ENCODE measurements at places on chromosomes 1 and 21.

DNA sequence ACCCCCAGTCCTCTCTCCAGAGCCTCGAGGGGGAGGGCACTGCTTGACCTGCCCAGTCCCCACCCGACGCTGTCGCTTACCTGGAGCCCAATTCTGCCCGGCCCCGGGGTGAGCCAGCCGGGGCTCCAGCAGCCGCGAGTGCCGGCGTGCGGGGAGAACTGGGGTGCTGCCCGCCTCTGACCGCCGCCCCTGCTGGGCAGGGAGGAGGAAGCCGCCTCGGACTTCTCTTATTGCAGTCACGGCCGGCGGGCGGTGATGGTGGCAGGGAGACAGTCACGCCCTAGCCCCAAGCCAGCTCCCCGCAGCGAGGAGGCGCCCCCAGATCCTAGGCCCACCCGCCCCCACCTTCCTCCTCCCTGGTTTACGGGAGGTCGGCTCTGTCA is at the start of gene FGR:
FGR (minus strand) TSS at position 201 of the 383 bp plus-strand sequence. CDS start 11,269 bp downstream, outside the sequence.
- H3K36me3 ChIP-seq = no peaks in the 10 kb centered on the region
- no peak for ATAC-seq
- no peaks in the 10 kb centered on the region for H3K27me3 ChIP-seq
- H3K4me3 ChIP-seq = peak within 1 kb of the TSS; percentile 81

- H3K4me3 ChIP-seq = no peak overlapping the region
- peaks cover 37% of the 10 kb centered on the region for H3K27me3 ChIP-seq
- H3K4me1 ChIP-seq = peaks cover 10% of the 10 kb centered on the region
- no peaks in the 10 kb centered on the region for H3K36me3 ChIP-seq
- no peak overlapping the region for H3K27ac ChIP-seq
Measured at GRCh38 chr1:30695439-30695841, 27.9 kb downstream of the MATN1 start.

DNA sequence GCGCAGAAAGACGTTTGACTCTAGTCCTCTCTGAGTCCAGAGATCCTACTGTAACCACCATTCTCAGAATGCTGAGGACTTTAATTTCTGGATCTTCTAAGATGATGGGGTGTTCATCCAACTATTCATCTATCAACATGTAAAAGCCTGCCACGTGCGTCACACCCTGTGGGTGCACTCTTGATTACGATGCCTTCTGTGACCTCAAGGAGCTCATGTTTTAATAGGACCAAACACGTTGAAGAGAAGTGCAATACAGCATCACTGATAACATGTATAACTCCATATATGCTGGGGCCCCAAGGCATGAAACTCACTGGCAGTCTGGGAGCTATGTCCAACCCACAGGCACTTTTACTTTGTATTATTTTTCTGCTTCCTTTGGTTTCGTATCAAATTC is 19.0 kb downstream of the KIAA0040 start:
- H3K36me3 ChIP-seq = peaks cover 84% of the 10 kb centered on the region
- peak overlapping the region; percentile 48 for H3K27ac ChIP-seq
- no peaks in the 10 kb centered on the region for H3K27me3 ChIP-seq
- no peak overlapping the region for H3K4me3 ChIP-seq
- no peak for ATAC-seq

DNA sequence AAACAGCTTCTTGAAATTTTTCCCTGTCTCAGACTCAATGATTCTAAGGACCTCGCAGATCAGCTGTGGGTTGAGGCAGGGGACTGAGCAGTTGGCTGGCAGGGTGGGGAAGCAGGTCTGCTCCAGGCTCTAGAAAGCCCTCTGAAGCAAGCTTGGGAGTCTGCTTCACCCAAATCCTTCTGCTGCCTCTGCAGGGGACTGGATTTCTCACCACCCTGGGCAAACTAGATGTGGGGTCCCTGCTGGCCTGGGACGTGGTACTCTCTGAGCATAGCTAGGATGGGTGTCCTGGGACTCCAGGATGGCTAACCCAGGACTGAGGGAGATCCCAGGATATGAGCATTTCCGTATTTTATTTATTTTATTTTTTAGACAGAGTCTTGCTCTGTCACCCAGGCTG is 89.3 kb downstream of the LAMC2 start:
- no peaks in the 10 kb centered on the region for H3K4me1 ChIP-seq
- no peak for ATAC-seq
- H3K36me3 ChIP-seq = no peaks in the 10 kb centered on the region
- H3K27ac ChIP-seq = no peak overlapping the region
- no peak overlapping the region for H3K4me3 ChIP-seq

- no peak overlapping the region for H3K27ac ChIP-seq
- no peak overlapping the region for H3K4me3 ChIP-seq
- H3K4me1 ChIP-seq = peaks cover 10% of the 10 kb centered on the region
Measured at GRCh38 chr1:40944841-40945430, 34.6 kb upstream of the CTPS1 start.

DNA sequence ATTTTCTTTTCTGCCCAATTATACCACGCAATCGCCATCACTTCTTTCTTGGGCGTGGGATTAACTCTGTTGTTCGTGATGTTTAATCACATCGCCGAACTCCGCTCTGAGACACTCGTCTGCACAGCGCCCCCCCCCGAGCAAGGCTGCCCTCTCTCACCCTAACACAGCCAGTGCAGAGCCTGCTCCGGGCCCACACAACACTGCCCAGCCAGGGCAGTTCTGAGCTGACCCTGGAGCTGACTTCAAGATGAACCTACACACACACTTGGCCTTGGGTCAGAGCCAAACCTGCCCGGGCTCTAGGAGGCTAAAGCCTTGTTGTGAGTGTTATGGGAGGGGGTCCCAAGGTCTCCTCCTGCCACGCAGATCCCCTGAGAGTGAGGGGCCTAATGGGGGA is 64.6 kb upstream of the LRP8 start:
- H3K27ac ChIP-seq = no peak overlapping the region
- H3K27me3 ChIP-seq = peaks cover 14% of the 10 kb centered on the region
- H3K4me3 ChIP-seq = no peak overlapping the region
- H3K4me1 ChIP-seq = peaks cover 14% of the 10 kb centered on the region
- ATAC-seq = no peak

GRCh38 chr1:151831256-151831591 is 378 bp downstream of the RORC start:
- no peaks in the 10 kb centered on the region for H3K36me3 ChIP-seq
- no peak for ATAC-seq
- no peak overlapping the region for H3K4me3 ChIP-seq
- peak overlapping the region; percentile 6 for H3K27ac ChIP-seq
- peaks cover 18% of the 10 kb centered on the region for H3K4me1 ChIP-seq

GRCh38 chr1:109627692-109628399 is 8.2 kb downstream of the AMPD2 start:
- H3K36me3 ChIP-seq = peaks cover 52% of the 10 kb centered on the region
- H3K27ac ChIP-seq = no peak overlapping the region
- no peak overlapping the region for H3K4me3 ChIP-seq

- no peaks in the 10 kb centered on the region for H3K36me3 ChIP-seq
- H3K4me1 ChIP-seq = peaks cover 21% of the 10 kb centered on the region
- H3K27me3 ChIP-seq = peaks cover 74% of the 10 kb centered on the region
- H3K27ac ChIP-seq = no peak overlapping the region
- H3K4me3 ChIP-seq = peak overlapping the region; percentile 57
Measured at GRCh38 chr1:75615613-75616435, 4.9 kb upstream of the SLC44A5 start.

DNA sequence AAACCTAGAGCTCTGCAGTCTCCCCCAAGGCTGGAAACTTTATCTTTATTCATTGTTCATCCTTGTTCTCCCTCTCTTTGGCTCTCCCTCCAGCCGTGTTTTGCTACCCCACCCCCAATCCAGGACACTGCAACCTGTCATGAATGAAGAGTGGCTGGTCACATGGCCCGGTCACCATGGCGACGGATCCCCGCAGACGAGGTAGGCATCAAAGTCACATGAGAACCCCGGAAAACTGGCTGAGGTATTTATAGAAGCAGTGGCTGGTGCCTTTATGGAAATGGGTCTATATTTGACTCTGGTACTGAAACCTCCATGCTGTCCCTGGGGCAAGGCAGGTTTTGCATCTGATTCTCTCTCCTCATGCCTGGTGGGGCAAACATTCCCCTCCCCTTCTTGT is 13.4 kb upstream of the SLC6A17 start:
- peaks cover 12% of the 10 kb centered on the region for H3K4me1 ChIP-seq
- no peak for ATAC-seq
- H3K4me3 ChIP-seq = no peak overlapping the region
- no peak overlapping the region for H3K27ac ChIP-seq
- H3K36me3 ChIP-seq = no peaks in the 10 kb centered on the region

GRCh38 chr1:16621300-16621658 is 7.9 kb upstream of the NBPF1 start:
- no peaks in the 10 kb centered on the region for H3K36me3 ChIP-seq
- no peak for ATAC-seq
- no peak overlapping the region for H3K4me3 ChIP-seq
- no peaks in the 10 kb centered on the region for H3K27me3 ChIP-seq
- no peaks in the 10 kb centered on the region for H3K4me1 ChIP-seq

GRCh38 chr1:94768036-94768435 is 52.1 kb upstream of the SLC44A3 start:
- peaks cover 5% of the 10 kb centered on the region for H3K4me1 ChIP-seq
- peak; percentile 63 for ATAC-seq
- no peaks in the 10 kb centered on the region for H3K27me3 ChIP-seq
- no peak overlapping the region for H3K27ac ChIP-seq
- H3K4me3 ChIP-seq = no peak overlapping the region

GRCh38 chr21:43020177-43020576 is 45.8 kb downstream of the PKNOX1 start:
- ATAC-seq = no peak
- H3K4me3 ChIP-seq = no peak overlapping the region
- no peak overlapping the region for H3K27ac ChIP-seq
- H3K4me1 ChIP-seq = peaks cover 18% of the 10 kb centered on the region
- peaks cover 64% of the 10 kb centered on the region for H3K36me3 ChIP-seq
- no peaks in the 10 kb centered on the region for H3K27me3 ChIP-seq

DNA sequence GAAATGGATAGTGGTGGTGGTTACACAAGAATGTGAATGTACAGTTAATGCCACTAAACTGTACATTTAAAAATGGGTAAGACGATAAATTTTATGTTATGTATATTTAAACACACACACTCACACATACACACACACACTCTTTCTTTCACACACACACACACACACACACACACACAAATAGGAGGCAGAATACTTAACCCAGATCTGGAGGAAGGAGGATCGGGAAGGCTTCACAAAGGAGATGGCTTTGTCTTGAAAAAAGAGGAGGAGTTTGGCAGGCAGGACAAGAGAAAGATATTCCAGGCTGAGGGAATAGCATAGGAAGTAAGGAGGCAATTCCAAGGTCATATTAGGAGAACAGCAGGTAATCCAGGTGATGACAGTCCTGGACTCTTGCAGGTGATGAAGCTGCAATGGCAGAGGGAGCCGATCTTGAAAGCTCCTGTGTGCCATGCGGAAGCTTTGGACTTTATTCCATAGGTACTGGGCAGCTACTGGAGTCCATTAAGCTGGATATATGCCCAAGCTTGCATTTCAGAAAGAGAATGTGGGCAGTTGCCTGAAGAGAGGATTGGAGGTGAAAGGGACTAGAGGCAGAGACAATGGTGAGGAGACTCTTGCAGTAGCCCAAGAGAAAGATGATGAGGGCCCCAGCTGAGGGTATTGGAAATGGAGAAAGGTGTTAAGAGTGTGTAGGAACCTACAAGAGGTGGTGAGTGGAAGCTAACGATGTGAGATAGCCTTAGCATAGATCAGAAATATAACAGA is 15.4 kb upstream of the LYST start:
- H3K27me3 ChIP-seq = no peaks in the 10 kb centered on the region
- H3K36me3 ChIP-seq = no peaks in the 10 kb centered on the region
- ATAC-seq = no peak
- peak overlapping the region; percentile 1 for H3K27ac ChIP-seq
- peak overlapping the region; percentile 0 for H3K4me3 ChIP-seq
- H3K4me1 ChIP-seq = peaks cover 57% of the 10 kb centered on the region

DNA sequence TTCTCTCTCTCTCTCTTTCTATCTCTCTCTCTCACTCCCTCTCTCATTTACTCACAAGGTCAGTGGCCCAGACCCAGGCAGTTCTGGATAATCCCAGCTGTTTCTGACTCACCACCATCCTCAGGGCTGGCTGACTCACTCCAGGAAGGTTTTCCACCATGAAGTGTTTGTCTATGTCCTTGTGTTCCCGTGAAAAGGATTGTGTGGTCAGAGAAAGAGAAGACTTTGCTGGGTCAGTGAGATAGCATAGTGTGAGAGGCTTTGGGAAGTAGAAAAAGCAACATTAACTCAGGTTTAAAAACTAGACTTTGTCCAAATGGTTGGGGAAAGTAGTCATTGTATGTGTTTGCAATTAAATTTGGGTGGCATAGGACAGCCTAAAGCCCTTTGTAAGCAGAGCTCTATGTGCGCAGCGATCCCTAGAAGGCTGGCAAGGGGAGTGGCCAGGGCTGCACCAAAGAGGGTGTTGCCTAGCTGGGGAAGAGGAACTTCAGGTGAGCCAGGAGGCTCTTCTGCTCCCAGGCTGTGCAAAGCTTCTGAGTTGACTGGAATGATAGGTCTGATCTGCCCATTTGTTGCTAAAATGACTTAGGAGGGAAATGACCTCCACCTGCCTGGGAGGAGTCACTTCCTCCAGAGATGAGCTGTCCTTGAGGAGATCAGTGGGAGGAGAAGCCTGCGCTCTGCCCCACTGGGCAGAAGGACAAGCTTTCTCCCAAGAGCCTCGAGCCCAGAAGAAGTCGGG is 4.9 kb upstream of the CAPN2 start:
- H3K27me3 ChIP-seq = peaks cover 2% of the 10 kb centered on the region
- H3K36me3 ChIP-seq = no peaks in the 10 kb centered on the region
- H3K4me1 ChIP-seq = peaks cover 41% of the 10 kb centered on the region
- peak overlapping the region; percentile 22 for H3K27ac ChIP-seq
- ATAC-seq = no peak
- H3K4me3 ChIP-seq = no peak overlapping the region

DNA sequence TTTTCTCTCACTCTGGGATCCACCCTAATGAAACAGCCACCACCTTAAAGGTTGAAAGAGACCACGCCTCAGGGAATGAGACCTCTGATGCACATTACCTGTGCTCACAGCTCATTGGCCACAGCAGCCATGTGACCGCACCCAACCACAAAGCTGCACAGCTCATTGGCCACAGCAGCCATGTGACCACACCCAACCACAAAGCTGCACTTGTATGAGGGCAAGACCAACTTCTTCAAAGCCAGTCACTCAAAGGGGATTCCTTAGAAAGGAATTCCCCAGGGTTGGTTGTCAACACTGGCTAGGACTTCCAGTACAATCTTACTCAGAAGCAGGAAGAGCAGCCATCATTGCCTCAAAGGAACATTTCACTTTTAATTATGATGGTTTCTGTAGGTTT is 43.6 kb upstream of the PDE9A start:
- no peak overlapping the region for H3K4me3 ChIP-seq
- no peak overlapping the region for H3K27ac ChIP-seq
- peaks cover 11% of the 10 kb centered on the region for H3K4me1 ChIP-seq
- ATAC-seq = peak; percentile 86
- H3K36me3 ChIP-seq = no peaks in the 10 kb centered on the region

All from stimulated activated memory B cell treated with anti-CD40 and anti-IgM and Interleukin-4, amounts not matched to agents 10 μg/mL and 1 μg/mL and 100 μg/mL, for 72 hours (primary cell).